H7 (cell line): ENCODE measurements at places on chromosomes 16 and 17. TPM values are rescaled to one million over a fixed set of nuclear protein-coding genes. Genes with fewer than 3 reads are reported as not detected.

DNA sequence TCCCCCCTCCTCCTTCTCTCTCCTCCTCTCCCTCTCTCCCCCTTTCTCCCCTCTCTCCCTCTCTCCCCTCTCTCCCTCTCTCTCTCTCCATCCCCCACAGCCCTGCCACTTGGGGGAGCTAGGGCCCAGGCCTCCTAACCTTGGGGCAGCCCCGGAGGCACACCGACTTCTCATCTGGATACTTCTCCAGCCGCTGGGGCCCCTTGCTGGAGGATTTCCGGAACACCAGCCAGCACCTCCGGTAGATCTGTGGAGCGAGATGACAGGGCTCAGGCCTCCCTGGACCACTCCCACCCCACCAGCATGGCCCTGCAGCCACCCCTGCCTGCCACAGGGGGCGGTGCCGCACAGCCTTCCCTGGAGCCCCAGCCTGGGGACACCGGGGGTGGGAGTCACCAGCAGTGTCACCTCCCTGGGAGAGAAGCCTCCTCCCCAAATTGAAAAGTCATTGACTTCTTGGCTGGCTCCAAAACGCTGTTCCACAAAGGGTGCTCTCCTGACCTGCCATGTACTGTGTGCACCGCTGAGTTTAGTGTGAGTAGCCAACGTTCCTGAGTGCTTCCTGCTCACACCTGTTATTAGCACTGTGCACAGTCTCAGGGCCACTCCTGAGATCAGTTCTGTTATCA is 10.5 kb downstream of the DOK4 start:
- peak; percentile 96 for DNase-seq

- no peak for DNase-seq
Measured at GRCh38 chr16:61237884-61238485, 798.3 kb downstream of the CDH8 start.

PYCARD gene
- 32.2 and 35.2 TPM in 2 replicates for total RNA-seq

TEKT1 gene
- not detected in 2 replicates for total RNA-seq

DNA sequence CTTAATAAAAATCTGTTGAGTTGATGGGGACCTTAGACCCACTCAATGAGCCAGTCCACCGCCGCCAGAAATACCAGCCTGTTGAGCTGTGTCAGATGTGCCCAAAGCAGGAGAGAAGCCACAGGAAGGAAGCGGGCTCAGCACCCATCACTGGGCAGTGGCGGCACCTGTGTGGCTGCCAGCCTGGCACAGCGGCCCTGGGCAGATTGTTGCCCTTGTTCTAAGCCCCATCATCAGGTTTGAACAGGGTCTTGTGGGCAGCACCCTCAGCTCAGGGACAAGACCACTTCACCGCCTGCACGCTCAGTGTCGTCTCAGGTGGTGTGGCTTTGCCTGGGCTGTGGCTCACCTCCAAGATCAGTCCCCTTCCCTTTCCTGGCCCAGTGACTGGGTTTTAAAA is 9.3 kb downstream of the ENDOV start:
- DNase-seq, result peak; percentile 25

- no peak for DNase-seq
Measured at GRCh38 chr16:81866820-81867440, 87.8 kb downstream of the PLCG2 start.

DNA sequence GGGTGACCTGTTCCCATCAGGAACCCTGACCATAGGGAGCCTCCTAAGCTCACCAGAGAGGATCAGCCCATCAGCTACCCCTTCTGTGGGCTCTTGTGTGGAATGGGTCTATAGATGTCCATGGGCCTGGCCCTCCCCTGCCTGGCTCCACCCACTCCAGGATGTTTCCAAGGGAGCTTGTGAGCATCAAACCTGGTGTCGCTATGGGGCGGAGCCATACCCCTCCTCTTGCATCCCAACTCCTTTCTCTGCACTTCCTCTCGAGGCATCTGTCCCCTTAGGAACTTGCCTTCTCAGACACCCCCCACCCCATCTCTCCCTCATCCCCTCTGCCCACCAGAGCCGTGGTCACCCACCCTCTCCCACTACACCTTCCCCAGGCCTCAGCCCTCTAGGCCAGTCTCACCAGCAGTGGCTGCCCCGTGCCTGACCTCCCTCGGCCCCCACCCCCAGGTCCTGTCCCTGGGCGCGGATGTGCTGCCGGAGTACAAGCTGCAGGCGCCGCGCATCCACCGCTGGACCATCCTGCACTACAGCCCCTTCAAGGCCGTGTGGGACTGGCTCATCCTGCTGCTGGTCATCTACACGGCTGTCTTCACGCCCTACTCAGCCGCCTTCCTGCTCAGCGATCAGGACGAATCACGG is 10.4 kb downstream of the KCNH6 start:
- no peak for DNase-seq

- DNase-seq, result no peak
Measured at GRCh38 chr17:62906881-62907280, 59.2 kb upstream of the TANC2 start.

PRRT2 gene
- total RNA-seq, result 1.8 and 5.6 TPM in 2 replicates

GRCh38 chr16:56606476-56607108 is 1.8 kb upstream of the MT2A start:
- no peak for DNase-seq

HIC1 gene
- 0.03 and 0.63 TPM in 2 replicates for total RNA-seq

ITGAD gene
- not detected in 2 replicates for total RNA-seq

DNA sequence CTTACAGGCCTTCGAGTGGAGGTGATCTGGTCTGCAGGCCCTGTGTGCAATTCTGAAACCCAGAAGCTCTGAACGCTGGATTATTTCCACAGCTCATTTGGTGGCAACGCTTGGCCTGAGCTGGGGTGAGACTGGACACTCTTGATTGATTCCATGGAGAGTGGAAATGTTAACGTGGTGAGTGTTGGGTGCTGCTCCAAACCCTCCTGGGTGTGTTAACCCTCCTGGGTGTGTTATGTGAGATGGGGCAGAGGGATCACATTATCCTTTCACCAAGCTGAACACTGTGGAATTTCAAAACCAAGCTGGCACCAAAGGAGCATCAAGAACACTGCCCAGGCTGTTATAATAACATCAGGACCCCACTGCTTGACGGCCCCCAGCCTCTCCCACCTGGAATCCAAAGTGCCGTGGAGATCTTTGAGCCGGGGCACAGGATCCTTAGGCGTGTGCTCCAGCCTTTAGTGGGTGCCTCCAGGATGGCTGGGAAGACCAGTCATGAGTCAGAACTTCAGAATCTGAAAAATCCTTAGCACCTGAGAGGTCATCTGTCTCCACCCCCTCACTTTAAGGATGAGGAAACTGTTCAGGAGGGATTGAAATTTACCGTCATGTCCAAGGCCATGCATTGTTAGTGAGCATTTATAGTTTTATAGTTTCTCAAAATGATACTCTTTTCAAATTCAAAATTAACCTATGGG is 75.0 kb downstream of the RPTOR start:
- no peak for DNase-seq

PIPOX gene
- 17.4 and 26.4 TPM in 2 replicates for total RNA-seq

MSLN gene
- 0.15 TPM in 1 of 2 replicates, not detected in the other for total RNA-seq

GRCh38 chr17:83199500-83200201 is 120.2 kb downstream of the METRNL start:
- DNase-seq, result no peak

DNA sequence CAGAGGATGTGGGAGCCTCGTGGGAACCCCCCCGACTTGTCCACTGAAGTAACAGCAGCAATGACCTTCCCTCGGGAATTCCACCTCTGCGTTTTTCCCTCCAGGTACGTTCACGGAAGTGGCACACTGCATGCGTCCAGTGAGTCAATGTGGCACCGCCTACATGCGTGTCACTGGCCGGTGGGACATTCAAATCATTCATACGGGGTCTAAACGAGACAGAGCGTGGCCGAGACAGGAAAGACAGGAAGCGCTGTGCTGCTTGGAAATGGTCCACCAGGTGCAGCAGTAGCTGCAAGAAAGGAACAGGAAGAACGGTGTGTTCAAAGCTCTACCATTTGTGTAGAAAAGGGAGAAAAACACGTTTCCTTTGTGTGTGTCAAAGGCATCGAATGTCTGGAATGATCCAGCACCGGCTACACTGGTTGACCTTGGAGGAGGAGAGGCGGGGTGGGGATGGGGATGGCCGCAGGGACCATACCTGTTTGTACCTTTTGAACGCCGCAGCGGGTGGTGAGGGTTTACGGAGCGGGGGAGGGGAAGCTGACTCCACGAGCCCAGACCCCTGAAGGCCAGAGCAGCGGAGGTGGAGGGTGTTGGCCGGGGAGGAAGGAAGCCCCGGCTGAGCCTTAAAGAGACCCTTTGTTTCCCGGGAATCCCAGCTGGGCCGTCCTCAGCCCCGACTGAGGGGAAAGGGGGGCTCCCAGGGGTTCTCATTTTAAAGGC is 1.7 kb upstream of the PGAP6 start:
- peak; percentile 85 for DNase-seq

GRCh38 chr16:84348386-84348888 is 19.9 kb upstream of the ATP2C2 start:
- DNase-seq, result no peak

HOXB6 gene
- not detected in 2 replicates for total RNA-seq

DNA sequence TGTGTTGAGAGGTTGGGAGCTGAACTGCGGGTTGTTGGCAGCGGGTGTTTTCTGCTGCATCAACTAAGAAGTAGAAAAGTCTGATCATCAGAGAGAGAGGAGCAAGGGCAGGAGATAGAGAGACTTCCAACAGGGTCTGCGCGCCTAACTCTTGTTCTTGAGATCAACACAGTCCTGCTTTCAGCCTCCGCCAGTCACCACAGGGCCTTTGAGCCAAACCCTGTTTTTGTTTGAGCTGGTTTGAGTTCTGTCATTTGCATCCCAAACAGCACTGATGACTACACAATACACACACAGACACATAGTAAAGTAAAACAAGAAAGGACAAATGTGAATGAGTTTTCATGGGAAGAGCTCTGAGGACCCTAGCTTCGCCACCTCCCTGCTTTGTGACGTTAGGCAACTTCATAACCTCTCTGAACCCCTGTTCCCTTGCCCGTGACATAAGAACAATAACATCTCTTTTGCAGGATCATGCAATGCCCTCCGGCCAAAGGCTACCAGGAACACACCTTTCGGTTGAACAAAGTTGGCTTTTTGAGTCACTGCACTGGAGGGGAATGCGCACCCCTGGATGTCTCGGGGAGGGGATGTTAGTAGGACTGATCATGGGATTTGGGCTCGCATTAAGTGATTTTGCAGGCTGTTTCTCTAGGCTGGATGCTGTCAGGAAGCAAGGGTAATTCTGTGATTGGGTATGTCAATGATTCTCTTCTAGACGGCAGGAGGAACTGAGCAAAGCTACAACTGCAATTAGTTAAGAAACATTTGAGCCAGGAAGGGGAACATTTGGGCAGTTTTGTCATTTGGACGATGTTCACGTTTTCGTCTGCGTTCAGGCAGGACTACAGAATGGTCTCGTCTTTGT is 92.3 kb downstream of the C16orf78 start:
- DNase-seq, result peak; percentile 25

LPO gene
- not detected in 2 replicates for total RNA-seq

C16orf96 gene
- 0.38 and 0.41 TPM in 2 replicates for total RNA-seq

- DNase-seq, result no peak
Measured at GRCh38 chr17:20234276-20234675, 225.1 kb downstream of the SPECC1 start.

GRCh38 chr16:86537486-86537885 is 17.5 kb downstream of the MTHFSD start:
- DNase-seq, result no peak

DNA sequence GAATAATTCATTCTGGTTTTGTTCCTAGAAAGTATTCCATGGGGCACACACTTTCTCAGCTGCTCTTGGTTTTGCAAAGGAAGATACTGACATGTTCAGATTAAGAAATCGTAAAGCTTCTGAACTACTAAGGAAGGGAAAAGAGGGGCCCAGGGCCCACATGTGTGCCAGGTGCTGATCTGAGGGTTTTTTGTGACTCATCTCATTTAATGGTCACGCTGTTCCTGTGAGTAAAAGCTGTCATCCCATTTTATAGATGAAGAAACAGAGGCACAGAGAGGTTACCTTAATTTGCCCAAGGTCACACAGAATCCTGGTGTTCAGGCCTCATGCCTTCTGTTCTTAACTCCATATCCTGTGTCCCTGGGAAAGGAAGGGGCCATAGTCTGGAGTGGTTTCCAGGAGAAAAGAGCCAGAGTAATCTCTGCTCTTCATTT is 113.2 kb downstream of the MSI2 start:
- no peak for DNase-seq

GRCh38 chr16:53998966-53999522 is 287.5 kb downstream of the IRX3 start:
- DNase-seq, result peak; percentile 7
